AG04450 (cell line): ENCODE measurements at places on chromosomes 5 and 9. TPM values are rescaled to one million over a fixed set of nuclear protein-coding genes. Genes with fewer than 3 reads are reported as not detected.

Gene SLC45A2
- polyA plus RNA-seq, result not detected in 2 replicates

Gene PHF24
- not detected in 2 replicates for polyA plus RNA-seq

Gene GRIA1
- polyA plus RNA-seq, result 0.42 and 0.88 TPM in 2 replicates

Gene TMEM252
- not detected in 2 replicates for polyA plus RNA-seq

Gene ADRA1B
- polyA plus RNA-seq, result 0.58 and 0.98 TPM in 2 replicates

Gene P4HA2
- polyA plus RNA-seq, result 178 and 186 TPM in 2 replicates

Gene GLIPR2
- polyA plus RNA-seq, result 108 and 115 TPM in 2 replicates

Gene ERP44
- polyA plus RNA-seq, result 20.9 and 28.0 TPM in 2 replicates

Gene UNC13B
- polyA plus RNA-seq, result 12.5 and 15.4 TPM in 2 replicates

Gene RELL2
- polyA plus RNA-seq, result 3.0 and 3.1 TPM in 2 replicates

Gene LCN6
- polyA plus RNA-seq, result not detected in 2 replicates

Gene CDX1
- polyA plus RNA-seq, result 0.30 and 0.41 TPM in 2 replicates

Gene AQP7
- 0.11 and 0.33 TPM in 2 replicates for polyA plus RNA-seq

Gene PTGDS
- polyA plus RNA-seq, result 7.8 and 9.6 TPM in 2 replicates

Gene CNTFR
- not detected in 2 replicates for polyA plus RNA-seq

Gene C9
- polyA plus RNA-seq, result 0.02 TPM in 1 of 2 replicates, not detected in the other

Gene RNF180
- 0.02 and 0.11 TPM in 2 replicates for polyA plus RNA-seq

Gene ECSCR
- 0.82 and 1.1 TPM in 2 replicates for polyA plus RNA-seq

Gene DMRT3
- polyA plus RNA-seq, result not detected in 2 replicates

Gene CBY3
- not detected in 2 replicates for polyA plus RNA-seq

Gene RIOK2
- polyA plus RNA-seq, result 24.2 and 35.7 TPM in 2 replicates

Gene ARHGEF28
- polyA plus RNA-seq, result 8.8 and 10.0 TPM in 2 replicates

Gene GAS1
- 6.4 and 7.6 TPM in 2 replicates for polyA plus RNA-seq

Gene SMIM33
- polyA plus RNA-seq, result not detected in 2 replicates

Gene GBA2
- polyA plus RNA-seq, result 32.9 and 34.7 TPM in 2 replicates

Gene C7
- 14.4 and 17.1 TPM in 2 replicates for polyA plus RNA-seq

Gene GFPT2
- polyA plus RNA-seq, result 13.9 and 15.1 TPM in 2 replicates

Gene CA9
- 1.2 and 1.3 TPM in 2 replicates for polyA plus RNA-seq

Gene GDA
- polyA plus RNA-seq, result not detected in 2 replicates

Gene HCN1
- not detected in 2 replicates for polyA plus RNA-seq

Gene IDNK
- 6.8 and 7.5 TPM in 2 replicates for polyA plus RNA-seq

Gene KLF9
- 13.2 and 14.9 TPM in 2 replicates for polyA plus RNA-seq

Gene PRSS3
- polyA plus RNA-seq, result 0.64 and 0.81 TPM in 2 replicates

Gene SNCAIP
- polyA plus RNA-seq, result 10.7 and 12.3 TPM in 2 replicates

Gene LCN1
- not detected in 2 replicates for polyA plus RNA-seq

Gene SLC4A9
- not detected in 2 replicates for polyA plus RNA-seq

Gene HARS2
- polyA plus RNA-seq, result 39.9 and 48.6 TPM in 2 replicates

Gene BTNL9
- not detected in 2 replicates for polyA plus RNA-seq

Gene LRRC19
- not detected in 2 replicates for polyA plus RNA-seq

Gene DMRTA1
- 0.05 and 0.07 TPM in 2 replicates for polyA plus RNA-seq

Gene GLDC
- polyA plus RNA-seq, result 0.17 and 0.20 TPM in 2 replicates

Gene RNF183
- polyA plus RNA-seq, result not detected in 2 replicates

Gene S100Z
- polyA plus RNA-seq, result not detected in 2 replicates

Gene TMEM203
- 44.2 and 50.2 TPM in 2 replicates for polyA plus RNA-seq

Gene SLIT3
- polyA plus RNA-seq, result 0.17 and 0.26 TPM in 2 replicates

Gene LRRC26
- not detected in 2 replicates for polyA plus RNA-seq

Gene FCN2
- not detected in 2 replicates for polyA plus RNA-seq

Gene HTR1A
- not detected in 2 replicates for polyA plus RNA-seq

Gene ADGRD2
- polyA plus RNA-seq, result not detected in 2 replicates

Gene ROPN1L
- polyA plus RNA-seq, result 0.24 and 0.29 TPM in 2 replicates

Gene FOCAD
- polyA plus RNA-seq, result 45.1 and 49.7 TPM in 2 replicates

Gene TAF1L
- polyA plus RNA-seq, result 0.01 TPM in 1 of 2 replicates, not detected in the other

Gene STOML2
- 125 and 151 TPM in 2 replicates for polyA plus RNA-seq

Gene SLC46A2
- polyA plus RNA-seq, result not detected in 2 replicates

Gene PCDHB12
- 0.32 and 0.40 TPM in 2 replicates for polyA plus RNA-seq

Gene GPR151
- not detected in 2 replicates for polyA plus RNA-seq
